Fibroblast of skin of scalp (primary cell): ENCODE measurements at places on chromosomes 6 and 20.
A peak's percentile ranks its signal among the peaks of the same experiment; 100 is the strongest.

DNA sequence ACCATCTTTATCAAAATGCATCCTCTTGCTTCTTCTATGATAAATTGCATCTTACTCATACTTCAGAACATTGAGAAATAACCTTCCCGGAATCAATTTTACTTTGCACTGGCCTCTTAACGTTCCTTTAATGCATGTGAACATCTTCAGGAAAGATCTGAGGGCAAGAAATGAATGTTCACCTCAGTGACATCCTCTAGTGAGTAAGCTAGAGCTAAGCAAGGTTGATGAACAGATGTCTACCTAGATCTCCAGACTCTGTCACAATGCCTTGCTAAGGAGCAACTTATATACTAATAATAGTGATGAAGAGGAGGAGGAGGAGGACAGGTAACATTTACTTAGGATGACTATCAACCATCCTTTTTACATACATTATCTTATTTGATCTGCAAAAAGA, 16.8 kb upstream of the HINT3 start:
- DNase-seq: no peak

GRCh38 chr20:6142348-6142993, 19.6 kb upstream of the FERMT1 start:
- peak; percentile 48 for DNase-seq

- no peak for DNase-seq
Measured at GRCh38 chr20:44418069-44418905, 57.4 kb upstream of the TTPAL start.

GRCh38 chr6:44071670-44072451, 55.4 kb downstream of the MRPL14 start:
- peak; percentile 97 for DNase-seq

DNA sequence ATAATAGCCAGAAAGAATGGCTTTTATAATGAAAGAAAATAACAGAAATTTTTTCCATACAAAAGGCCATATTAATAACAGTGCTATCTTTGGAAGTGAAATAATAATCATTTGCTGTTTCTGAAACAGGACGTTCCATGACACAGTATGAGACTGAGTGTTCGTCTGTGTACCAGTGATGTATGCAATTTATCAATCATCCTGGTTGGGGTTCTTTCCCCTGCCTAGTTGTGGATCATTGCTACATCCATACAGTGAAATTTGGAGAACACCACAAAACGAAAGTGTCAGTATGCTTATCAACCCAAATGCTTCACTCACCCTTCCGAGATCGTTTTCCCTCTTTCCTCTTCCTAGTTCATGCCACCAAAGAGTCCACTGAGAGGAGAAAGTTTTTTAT, 151.4 kb upstream of the PRDM1 start:
- DNase-seq: no peak

DNA sequence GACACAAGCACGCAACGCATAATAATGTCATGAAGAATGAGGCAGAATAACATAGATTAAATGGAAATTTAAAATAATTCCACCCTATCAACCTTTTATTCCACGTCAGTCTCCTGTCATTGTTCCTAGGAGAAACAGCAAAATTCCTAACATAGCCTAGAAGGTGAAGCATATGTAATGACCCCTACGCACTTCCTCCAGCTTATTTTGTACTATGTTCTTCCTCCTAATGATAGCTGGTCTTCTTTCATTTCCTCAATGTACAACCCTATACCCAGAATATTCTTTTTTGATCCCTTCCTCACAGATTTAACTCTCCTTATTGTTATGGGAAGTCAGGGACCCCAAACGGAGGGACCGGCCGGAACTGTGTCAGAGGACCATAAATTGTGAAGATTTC, 122.0 kb upstream of the CARMIL1 start:
- DNase-seq: no peak

- no peak for DNase-seq
Measured at GRCh38 chr6:29564875-29565274, 5.3 kb upstream of the UBD start.

DNA sequence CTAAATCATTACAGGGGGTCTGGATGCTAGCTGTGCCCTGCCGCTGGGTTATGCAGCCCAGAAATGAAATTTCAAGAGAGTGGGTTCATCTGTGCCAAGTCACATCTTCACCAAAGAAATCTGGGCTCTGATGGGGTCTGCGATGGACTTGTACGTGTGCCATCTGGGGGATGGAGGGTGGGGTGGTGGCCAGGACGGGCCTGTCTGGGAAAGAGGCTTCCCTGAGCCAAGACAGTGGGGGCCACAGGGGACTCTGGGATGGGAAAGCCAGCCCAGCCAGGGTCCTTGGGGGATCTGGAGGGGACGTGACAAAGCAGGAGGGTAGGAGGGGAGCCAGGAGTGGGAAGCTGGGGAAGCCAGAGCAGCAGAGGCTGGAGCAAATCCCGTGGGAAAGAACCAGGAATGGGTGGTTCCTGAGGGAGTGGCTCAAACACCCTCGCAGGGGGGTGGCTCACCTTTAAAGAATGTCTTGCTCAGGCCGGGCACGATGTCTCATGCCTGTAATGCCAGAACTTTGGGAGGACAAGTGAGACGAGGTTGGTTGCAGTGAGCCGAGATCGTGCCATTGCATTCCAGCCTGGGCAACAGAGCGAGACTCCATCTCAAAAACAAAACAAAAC, 36.3 kb upstream of the SULF2 start:
- peak; percentile 18 for DNase-seq
